ENCODE measurements at places on chromosomes 4 and X.

DNA sequence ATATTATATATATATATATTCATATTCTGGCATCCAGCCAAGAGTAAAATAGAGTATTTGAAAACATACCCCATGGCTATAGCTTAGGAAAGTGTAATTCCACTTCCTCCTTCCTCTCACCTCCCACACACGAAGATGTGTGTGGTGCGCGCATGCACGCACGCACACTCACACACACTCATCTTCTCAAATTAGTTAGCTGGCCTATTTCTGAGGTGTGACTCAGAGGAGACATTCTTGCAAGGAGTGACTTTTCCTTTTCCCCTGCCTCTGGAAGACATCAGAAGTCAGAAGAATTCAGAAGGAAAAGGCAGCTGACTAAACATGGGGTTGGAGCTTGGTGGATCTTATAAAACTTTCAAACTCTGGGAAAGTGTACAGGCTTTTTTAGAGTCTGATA is 8.8 kb downstream of the ENPEP start:
- no peak for DNase-seq

GRCh38 chr4:146835096-146835495 is 110.6 kb downstream of the TTC29 start:
- no peak for DNase-seq

DNA sequence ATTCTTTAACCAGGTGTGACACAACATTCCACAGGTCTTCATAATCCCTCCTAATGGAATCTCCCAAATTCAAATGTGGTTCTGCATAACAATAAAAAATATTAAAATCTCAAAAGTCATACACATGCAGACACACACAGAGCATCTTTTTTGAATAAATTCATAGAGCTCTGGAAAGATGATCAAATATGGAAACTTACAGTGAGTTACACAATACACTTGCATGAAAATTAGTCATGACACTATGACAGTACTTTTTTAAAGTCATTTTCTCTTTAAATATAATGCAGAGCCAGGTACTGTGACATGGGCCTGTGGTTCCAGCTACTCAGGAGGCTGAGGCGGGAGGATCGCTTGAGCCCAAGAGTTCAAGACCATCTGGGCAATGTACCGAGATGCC is 38.9 kb downstream of the DDX60L start:
- DNase-seq: no peak

DNA sequence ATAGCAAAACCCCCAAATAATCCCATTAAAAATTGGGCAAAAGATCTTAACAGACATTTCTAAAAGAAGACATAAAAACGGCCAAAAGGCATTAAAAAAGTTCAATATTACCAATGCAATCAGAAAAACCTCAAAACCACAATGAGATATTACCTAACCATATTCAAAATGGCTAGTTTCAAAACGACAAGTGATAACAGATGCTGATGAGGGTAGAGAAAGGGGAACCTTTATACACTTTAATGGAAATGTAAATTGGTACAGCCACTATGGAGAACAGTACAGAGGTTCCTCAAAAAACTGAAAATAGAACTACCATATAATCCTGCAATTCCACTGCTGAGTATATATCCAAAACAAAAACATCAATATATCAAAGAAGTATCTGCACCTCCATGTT is 6.2 kb downstream of the AADAT start:
- DNase-seq: no peak

- DNase-seq: no peak
Observed at GRCh38 chrX:39827951-39828350, 269.8 kb downstream of the BCOR start.

DNA sequence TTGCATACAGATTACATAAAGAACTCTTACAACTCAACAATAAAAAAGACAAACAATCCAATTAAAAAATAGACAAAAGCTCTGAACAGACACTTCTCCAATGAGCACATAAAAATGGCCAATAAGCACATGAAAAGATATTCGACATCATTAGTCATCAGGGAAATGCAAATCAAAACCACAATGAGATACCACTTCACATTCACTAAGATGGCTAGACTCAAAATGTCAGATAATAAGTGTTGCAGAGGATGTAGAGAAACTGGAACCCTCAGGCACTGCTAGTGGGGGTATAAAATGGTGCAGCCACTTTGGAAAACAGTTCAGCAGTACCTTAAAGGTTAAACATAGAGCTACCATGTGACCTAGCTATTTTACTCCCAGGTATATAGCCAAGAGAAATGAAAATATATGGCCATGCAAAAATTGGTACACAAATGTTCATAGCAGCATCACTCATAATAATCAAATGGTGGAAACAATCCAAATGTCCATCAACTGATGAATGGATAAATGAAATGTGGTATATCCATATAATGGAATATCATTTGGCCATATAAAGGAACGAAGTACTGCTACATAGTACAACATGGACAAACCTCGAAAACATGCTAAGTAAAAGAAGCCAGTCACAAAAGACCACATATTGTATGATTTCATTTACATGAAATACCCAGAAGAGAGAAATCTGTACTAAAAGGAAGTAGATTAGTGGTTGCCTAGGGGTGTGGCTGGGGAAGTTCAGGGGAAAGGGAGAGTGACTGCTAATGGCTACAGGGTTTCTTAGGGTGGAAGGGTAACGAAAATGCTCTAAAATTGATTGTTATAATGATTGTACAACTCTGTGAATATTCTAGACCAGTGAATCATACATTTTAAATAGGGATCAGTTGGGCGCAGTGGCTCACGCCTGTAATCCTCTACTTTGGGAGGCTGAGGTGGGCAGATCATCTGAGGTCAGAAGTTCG is 29.4 kb downstream of the SASH3 start:
- no peak for DNase-seq

GRCh38 chr4:189507060-189507459 is 433.6 kb upstream of the FRG1 start:
- no peak for DNase-seq

- DNase-seq: no peak
Observed at GRCh38 chr4:13036841-13037240, 447.3 kb downstream of the RAB28 start.

DNA sequence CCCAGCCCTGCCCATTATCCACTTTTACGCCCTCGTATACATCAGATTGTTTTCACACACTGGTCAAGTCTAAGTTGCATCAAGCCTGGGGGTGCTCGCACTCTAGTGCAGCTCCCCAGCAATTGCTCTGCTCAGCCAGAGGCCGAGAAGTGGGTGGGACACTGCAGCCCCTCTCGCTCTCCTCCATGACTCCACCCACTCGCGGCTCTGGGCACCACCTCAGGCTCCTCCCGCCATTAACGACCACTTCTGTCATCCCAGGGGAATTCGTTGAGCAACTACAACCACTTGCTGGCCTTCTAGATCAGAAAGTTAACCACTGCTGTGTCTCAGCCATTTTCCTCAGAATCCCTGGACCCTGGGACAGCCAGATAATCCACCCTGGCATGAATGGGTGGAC is 53.6 kb downstream of the ETNPPL start:
- no peak for DNase-seq

GRCh38 chr4:189850239-189850856 is 90.3 kb upstream of the FRG1 start:
- DNase-seq: no peak

DNA sequence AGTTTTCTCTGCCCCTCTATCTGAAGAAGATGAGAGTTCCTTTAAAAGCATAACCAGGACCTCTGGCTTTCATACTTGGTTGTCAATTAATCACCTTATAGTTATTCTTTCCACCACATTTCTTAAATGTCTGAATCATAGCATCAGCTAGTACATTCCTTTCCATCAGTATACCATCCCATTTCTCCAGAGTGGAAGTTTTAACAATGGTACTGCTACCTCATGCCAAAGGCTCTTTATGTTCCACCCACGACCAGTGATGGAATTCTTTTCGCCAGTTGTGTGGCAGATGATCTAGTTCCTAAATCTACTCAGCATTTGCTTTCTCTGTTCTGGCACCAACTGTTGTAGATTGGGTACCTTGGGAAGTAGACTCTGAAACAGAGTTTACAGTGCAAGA is 379.8 kb downstream of the ZNF674 start:
- no peak for DNase-seq

DNA sequence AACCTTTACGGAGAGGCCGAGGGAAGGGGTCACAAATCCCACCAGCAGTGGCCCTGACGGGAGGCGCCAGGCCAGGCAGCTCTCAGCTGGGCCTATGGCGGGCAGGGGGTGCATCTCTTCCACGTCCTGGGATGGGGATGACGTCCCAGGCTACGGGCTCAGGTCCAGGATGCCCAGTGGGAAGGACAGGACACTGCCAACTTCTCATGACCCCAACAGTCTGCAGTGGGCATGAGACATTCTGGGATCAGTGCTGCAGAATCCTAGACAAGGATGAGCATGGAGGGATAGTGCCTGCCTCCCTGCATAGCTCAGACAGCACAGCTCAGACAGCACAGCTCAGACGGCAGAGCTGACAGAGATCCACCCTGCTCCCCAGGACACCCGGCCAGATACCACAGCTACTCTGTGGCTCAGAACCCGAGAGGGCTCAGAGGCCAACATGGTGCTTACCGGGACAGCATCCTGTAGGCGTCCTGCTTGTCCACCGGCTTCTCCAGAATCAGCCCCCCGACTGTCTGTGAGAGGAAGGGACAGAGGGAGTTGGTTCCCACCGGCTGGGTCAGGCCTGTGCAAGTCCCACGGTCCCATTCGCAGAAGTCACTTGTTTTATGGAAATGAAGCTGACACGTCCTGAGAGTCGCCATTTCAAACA is 17.3 kb downstream of the ASMTL start:
- no peak for DNase-seq

- no peak for DNase-seq
Observed at GRCh38 chr4:8731364-8731763, 138.8 kb downstream of the CPZ start.

GRCh38 chr4:89939546-89939945 is 44.9 kb downstream of the MMRN1 start:
- no peak for DNase-seq

DNA sequence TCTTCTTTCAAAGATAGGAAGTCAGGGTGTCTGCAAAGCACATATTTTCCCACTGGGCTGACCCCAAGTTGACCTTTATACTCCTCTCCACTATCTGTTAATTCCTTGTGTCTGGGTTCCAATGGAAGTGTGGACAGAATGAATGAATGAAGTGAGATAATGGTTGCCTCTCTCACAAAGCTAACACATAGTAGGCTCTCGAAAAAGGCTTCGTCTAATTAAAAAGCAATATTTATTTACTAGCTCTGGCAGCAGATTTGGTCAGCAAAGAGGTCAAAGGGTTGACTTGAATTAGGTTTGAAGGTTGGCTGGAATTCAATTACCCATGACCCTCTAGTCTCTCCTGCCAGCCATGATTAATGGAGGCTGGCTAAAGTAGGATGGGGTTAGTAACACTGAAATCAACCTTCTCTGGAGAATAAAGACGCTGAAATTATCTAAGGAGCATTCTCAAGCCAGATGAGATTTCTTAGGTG is 280.3 kb upstream of the KLF3 start:
- DNase-seq: no peak

DNA sequence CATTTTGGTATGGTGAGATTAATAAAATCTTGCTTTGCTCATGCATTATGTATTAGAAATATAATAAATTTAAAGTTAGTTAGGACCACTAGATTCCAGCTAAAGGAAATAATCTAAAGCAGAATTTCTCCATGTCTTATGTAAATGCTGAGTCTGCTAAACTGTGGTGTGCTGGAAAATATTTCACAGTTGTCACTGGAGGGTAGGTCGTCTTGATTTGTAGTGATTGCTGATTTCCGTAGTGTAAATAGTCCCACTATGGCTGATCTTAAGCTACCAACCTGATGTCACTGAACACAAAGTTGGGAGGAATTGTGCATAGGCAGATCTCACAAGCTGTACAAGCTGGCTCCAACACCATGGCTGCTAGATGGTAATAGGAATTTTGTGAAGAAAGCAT is 133.4 kb upstream of the NR3C2 start:
- no peak for DNase-seq

- no peak for DNase-seq
Observed at GRCh38 chrX:119684916-119685224, 8.1 kb downstream of the SEPTIN6 start.

DNA sequence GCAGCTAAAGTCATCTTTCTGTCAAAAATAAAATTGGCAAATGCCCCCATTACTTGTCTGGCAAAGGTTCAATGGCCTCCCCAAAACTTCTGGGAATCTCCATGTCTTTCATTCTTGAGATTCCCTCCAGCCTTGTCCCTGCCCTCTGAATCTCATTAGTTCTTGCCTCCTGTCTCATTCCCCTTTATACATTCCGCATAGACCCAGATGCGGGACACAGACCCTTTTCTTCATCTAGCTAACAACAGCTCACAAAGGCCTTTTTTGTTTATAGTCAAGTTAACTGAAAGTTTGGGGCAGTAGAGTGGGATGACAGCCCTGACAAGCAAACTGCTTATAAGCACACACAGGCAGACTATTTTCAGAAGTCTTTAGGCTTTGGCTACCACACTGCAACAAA is 306.1 kb upstream of the FAM241A start:
- DNase-seq: no peak

- no peak for DNase-seq
Observed at GRCh38 chr4:94741304-94741703, 16.5 kb upstream of the BMPR1B start.

- no peak for DNase-seq
Observed at GRCh38 chrX:39262641-39263040, 461.4 kb downstream of the MID1IP1 start.

DNA sequence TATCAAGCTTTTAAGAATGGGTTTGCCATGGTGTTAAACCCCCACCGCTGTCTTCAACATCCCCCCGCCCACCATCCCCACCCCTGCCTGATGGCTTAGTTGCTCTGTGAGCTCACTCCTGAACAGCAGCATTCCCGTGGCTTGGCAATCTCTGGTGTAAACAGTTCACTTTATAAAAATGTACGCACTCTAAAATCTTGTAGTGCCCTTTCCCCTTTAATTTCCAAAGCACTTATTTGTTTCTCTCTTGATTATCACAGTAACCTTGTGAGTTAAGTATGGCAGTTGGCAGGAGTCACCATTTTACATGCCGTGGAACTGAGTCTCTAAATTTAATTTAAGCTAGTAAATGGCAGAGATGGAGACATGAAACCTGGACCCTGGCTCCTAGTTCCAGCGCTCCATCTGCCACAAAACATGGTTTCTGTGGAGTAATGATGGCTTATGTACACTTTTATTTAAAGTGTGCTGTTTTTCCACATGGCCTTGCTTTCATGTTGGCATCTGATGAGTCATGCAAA is 123.1 kb downstream of the AFF1 start:
- DNase-seq: no peak

DNA sequence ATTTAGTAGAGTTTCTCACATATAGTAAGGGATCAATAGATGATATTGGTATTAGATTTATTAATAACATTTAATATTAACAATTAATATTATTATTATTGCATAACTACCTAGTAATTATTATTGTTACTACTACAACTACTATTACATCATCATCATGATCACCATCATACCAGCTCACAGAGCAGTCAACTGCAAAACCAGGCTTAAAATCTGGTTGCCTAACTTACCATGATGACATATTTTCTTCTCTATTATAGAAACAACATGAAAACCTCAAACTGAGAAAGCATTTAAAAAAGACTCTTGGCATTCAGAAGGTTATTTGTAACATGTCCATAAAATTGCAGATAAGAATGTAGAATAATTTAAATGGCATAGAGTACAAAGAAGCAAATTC is 247.0 kb upstream of the TTC29 start:
- DNase-seq: no peak

GRCh38 chr4:17605236-17605635 is 9.2 kb upstream of the MED28 start:
- DNase-seq: no peak

GRCh38 chr4:184434501-184435066 is 39.8 kb downstream of the IRF2 start:
- DNase-seq: no peak

GRCh38 chr4:186770481-186771175 is 47.0 kb upstream of the FAT1 start:
- no peak for DNase-seq

- DNase-seq: no peak
Observed at GRCh38 chr4:44279066-44279465, 169.5 kb downstream of the KCTD8 start.

All from right cardiac atrium (tissue), 5 donors.